CD4-positive, alpha-beta T cell (primary cell): ENCODE measurements at places on chromosomes 12 and 14. TPM values are rescaled to one million over a fixed set of nuclear protein-coding genes. Genes with fewer than 3 reads are reported as not detected.

DNA sequence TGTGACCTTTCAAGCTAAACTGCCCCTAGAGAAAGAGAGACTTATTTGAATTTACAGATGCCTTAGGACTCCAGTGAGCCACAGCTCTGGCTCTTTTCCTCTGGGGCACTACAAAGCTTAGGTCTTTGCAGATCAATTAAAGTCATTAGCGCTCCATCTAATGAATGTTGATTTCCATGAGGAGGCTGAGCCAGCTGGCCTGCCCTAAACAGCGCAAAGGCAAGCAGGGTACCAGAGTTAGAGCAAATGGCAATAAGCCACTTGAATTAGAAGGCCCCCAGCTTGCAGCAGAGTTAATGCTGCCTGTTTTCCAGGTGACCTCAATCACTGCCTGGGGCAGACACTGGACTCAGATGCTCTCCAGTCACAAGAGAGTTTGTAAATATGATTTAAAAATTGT lies 695.3 kb downstream of the DIO2 start:
- no peak for DNase-seq

DNA sequence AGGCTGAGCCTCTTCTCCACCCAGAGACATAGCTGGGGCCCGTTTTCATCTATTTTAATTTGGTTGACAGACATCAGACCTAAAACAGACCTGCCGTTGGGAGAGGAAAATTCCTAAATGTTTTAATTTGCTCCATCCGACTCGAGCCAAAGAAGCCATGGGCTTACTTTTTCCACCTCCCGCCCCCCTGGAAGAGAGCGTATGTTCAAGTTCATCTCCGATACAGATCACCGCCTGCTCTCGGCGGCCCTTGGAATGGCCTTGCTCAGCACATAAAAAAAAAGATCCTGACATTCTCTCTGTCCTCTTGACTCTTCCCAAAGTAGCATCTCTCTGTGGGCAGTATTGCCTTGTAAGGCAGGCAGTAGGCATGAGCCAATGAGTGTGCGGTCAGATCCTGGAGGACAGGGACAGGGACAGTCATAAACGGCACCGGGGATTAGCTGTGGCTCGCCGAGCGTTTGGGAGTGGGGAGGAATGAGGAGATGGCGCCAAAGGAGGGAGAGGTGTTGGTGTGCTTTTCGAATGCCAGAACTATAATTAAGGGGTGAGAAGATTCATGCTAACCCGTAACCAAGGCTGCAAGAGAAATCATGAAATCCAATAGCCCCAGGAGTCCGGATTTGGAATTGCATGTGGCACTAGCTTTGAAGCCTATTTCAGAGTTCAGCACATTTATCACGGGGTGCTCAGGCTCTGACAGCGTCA lies 47.9 kb upstream of the MEG3 start:
- no peak for DNase-seq

GRCh38 chr14:100839681-100840111 lies 13.8 kb downstream of the MEG3 start:
- no peak for DNase-seq

GRCh38 chr14:23828001-23828400 lies 125.6 kb upstream of the DHRS4 start:
- DNase-seq = no peak

DNA sequence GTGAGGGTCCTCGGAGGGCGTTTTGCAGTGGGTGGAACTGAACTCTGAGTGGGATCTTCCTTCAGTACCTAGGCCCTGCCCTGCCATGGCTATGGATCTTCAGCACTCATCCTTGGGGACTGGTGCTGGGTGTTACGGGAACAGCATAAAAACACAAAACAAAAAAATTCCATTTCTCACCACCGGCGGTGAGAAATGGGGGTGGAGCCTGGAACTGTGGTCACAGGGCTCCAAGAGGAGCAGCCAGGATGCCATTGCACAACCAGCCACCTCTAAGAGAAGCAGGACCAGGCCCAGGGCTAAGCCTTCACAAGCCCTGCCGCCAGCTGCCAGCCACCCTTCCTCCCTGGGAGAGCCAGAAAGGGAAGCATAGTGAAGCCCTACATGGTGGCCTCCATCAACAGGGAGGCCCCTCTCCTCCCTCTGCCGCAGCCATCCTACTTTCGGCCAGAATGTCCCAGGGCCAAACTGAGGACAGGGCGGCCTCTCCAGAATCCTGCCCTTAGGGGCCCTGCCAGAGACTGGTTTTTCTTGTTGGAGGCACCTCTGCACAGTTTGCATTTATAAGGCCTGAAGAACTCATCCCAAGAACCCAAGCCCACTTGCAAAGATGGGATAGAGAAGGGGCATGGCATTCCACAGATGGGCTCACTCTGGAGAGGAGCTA lies 76.5 kb downstream of the VCPKMT start:
- DNase-seq = no peak

- DNase-seq = no peak
These were observed 1.5 kb downstream of the COL2A1 start for GRCh38 chr12:48002773-48003218.

GRCh38 chr12:89877136-89877535 lies 168.5 kb upstream of the ATP2B1 start:
- no peak for DNase-seq

DNA sequence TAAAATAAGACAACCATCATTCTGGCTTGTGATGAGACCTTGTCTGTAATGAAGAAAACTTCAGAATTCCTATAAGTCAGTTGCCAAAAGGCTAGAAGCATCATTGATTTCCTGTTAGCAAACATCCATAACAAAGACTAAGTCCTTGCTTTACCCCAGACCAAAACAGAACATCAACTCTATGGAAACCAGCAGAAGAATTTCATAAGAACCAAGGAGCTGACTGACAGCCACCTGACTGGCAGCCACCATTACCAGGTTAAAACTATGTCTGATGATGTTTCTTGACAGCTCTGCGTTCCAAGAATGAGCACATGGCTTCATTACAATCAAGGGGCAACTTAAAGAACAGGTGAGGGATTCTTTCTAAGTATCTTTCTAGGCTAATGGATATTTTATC lies 29.3 kb downstream of the HECTD4 start:
- DNase-seq = no peak

DNA sequence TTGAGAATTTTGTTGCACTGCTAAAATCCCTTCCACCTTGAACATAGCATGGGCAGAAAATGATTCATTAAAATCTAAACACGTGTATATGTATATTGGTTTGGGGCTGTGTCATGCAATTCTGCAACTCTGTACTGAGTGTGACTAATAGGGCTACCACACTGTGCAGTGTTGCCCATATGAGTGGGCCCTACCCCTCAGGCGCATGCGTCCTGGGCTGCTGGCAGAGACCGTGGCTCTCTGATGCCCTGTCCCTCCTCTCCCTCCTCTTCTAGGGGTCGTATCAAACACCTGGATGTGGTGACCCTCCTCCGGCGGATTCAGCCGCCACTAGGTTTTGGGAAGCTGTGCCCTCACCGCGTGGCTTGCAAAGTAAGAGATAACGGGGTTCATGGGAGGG lies 128.4 kb upstream of the FKBP4 start:
- DNase-seq = no peak

GRCh38 chr12:57276935-57277563 lies 26.1 kb upstream of the STAC3 start:
- DNase-seq = no peak

GRCh38 chr12:7832059-7832696 lies 40.5 kb downstream of the SLC2A14 start:
- DNase-seq = no peak

GRCh38 chr12:24770821-24771220 lies 178.1 kb downstream of the BCAT1 start:
- no peak for DNase-seq

DNA sequence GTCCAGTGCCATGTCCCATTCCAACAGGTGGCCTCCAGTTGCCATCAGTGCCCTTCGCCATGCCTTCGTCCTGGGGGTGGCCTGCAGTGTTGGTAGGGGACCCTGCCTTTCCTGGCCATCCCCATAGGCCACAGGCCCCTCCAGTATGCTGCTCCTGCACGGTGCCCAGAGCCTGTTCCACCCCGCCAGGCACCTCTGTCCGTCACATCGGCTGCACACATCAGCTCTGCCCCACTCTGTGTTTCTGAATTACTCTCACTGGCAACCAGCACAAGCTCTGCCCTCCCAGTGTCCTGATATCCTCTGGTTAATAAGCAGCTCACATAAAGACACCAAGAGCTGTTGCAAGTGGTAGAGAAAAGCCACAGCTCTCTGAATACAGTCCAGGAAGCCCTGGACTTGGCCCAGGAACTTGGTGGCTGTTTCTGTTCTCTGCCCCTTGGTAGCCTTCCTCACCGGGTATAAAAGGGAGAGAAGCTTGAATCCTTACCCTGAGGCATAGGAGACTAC lies 31.3 kb upstream of the ATP2A2 start:
- DNase-seq = no peak

DNA sequence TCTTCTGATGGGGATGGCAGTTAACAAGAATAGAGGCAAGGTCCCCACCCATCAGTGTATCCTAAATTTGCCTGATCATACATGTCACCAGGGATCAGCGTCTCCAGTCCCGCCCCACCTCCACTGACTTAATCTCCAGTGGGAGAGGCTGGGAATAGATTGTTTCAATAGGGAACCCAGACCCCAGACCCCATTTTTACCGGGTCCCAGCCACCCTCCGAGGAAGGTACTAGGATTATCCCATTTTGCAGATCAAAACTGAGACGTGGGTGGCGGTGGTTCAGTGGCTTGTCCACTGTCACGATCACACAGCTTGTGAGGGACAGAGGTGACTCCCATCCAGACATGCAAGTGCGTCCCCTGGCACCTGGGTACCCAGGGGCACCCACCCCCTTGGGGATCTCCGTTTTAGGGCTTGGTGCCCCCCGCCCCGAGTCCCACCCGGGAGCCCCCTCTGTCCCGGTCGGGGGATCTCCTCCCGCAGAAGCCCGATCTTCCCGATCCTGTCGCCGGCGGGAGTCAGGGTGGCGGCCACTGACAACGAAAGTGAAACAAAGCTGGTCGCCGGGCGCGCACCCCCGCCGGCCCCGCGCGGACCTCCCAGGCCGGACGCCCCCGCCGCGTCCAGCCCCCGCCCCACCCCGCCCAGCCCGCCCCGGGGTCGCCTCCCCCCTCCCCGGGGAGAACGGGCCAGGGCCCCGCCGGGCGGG lies 523 bp downstream of the WSB2 start:
- peak; percentile 22 for DNase-seq

DNA sequence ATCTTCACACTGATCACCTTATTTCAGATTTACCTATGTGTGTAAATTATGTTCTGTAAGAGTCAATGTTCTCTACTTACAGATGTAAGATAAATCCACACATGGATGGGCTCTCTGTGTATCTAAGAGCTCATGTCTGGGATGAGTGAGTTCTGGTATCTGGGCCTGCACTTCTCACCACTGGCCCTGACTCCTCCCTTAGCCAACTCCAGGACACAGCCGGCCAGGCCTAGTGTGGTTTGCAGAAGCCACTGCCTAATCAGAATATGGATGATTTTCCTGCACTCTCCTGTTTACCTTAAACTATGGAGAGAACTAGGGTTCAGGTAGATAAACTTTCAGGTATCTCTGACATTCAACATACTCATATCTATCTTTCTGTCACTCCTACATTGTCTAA lies 1284.8 kb downstream of the TMEM121 start:
- DNase-seq = no peak

GRCh38 chr12:24608637-24609285 lies 340.1 kb downstream of the BCAT1 start:
- no peak for DNase-seq

GRCh38 chr12:94488463-94488862 lies 28.8 kb upstream of the CEP83 start:
- no peak for DNase-seq

DNA sequence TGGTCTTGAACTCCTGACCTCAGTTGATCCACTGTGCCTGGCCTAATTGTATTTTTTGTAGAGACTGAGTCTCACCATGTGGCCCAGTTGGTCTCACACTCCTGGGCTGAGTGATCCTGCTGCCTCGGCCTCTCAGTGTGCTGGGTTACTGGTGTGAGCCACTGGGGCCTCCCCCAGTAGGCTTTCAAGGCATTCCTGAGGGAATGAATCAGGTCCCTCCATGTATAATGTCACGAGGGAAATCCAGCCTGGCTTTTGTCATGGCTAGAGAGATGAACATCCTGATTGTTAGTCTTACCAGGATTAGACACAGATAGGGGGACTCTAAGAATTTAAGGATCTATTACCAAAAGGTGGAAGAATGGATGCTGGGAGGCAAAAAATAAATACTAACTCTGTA lies 51.9 kb downstream of the CPSF2 start:
- DNase-seq = no peak

- DNase-seq = no peak
These were observed 26.3 kb downstream of the TNFAIP2 start for GRCh38 chr14:103149351-103150237.

GRCh38 chr14:28773861-28774691 lies 7.5 kb downstream of the FOXG1 start:
- DNase-seq = no peak

- DNase-seq = no peak
These were observed 384.9 kb upstream of the FOXG1 start for GRCh38 chr14:28381656-28382055.

- DNase-seq = no peak
These were observed 154.7 kb downstream of the KTN1 start for GRCh38 chr14:55734731-55735130.

The PRR4 gene
- not detected for total RNA-seq

The GSC gene
- total RNA-seq = not detected

The KRT78 gene
- total RNA-seq = not detected

The DHRS2 gene
- total RNA-seq = 0.27 TPM

The TMEM132D gene
- total RNA-seq = not detected

The GRIN2B gene
- total RNA-seq = not detected

The CNTN1 gene
- total RNA-seq = not detected

The PLXNC1 gene
- 5.2 TPM for total RNA-seq

The SMIM41 gene
- not detected for total RNA-seq

The CAPZA3 gene
- total RNA-seq = not detected

The SYCP3 gene
- total RNA-seq = 0.22 TPM

The REP15 gene
- total RNA-seq = not detected

The TTLL5 gene
- 26.4 TPM for total RNA-seq

The KTN1 gene
- total RNA-seq = 59.9 TPM

The PTPRO gene
- 2.8 TPM for total RNA-seq
